ENCODE measurements at places on chromosomes 13 and 19.
A peak's percentile ranks its signal among the peaks of the same experiment; 100 is the strongest.

DNA sequence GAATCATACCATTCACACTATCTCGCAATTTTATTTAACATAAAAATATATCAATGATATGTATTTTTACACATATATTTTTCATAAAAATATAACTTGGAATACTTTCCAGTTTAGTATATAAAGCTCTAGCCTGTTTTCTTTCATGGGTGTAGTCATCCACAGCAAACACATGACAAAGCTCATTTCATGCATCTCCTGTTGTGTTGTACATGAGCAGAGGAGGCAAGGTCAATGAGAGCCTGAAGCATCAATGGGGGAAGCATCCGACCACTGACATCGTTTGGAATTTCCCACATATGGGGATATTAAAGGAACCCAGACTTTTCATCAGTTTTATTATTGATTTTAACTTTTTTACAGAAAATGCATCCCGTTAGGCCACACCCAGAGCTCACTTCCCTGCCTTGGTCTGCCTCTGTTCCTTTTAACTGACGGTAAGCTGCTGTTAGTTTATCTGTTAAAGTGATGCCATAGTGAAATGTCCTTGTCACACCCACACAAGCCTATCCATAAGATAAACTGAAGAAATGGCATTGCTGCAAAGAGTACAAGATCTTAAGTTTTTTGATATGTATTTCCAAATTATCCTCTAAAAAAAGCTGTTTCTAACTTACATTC lies 44.0 kb downstream of the MIPEP start:
- H3K27me3 ChIP-seq: no peaks in the 10 kb centered on the region
- H3K36me3 ChIP-seq: no peaks in the 10 kb centered on the region
- no peak overlapping the region for H3K27ac ChIP-seq
- no peak overlapping the region for H3K4me3 ChIP-seq
- H3K4me1 ChIP-seq: 0 out of 2 replicates have a peak, but pooled peaks cover 5% of the 10 kb centered on the region

DNA sequence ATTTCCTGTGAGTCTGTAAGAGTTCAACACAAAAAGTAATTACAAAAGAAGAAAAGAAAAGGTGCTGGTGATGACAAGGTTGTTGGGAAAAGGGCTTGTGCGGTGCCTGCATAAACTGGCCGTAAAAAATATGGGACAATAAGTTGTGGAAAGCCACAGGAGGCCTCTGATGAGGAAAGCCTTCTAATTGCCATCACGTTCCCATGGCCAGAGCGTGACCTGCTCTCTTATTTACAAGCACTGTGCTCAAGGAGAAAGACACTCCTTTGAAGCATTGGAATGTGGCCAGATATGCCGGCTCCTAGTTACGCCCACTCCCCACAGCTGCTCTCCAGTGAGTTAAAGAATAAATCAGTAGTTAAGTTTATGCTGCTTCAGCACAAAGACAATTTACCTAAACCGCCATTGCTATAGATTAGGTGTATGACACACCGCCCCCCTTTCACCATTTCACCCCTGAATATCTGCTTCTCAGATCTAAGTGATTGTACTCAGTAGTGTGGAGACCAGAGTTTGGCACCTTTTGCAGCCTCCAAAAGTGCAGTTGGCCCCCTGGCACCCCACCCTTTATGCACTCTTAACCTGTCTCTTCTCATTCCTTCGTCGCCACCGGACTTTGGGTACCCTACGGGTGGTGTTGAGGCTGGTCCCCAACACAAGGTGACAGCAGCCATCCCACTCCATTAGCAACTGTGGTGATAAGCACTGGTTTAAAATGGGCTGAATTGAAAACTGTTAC lies 8.1 kb upstream of the PGLYRP1 start:
- H3K36me3 ChIP-seq: no peaks in the 10 kb centered on the region
- no peak overlapping the region for H3K27ac ChIP-seq
- no peak for DNase-seq

DNA sequence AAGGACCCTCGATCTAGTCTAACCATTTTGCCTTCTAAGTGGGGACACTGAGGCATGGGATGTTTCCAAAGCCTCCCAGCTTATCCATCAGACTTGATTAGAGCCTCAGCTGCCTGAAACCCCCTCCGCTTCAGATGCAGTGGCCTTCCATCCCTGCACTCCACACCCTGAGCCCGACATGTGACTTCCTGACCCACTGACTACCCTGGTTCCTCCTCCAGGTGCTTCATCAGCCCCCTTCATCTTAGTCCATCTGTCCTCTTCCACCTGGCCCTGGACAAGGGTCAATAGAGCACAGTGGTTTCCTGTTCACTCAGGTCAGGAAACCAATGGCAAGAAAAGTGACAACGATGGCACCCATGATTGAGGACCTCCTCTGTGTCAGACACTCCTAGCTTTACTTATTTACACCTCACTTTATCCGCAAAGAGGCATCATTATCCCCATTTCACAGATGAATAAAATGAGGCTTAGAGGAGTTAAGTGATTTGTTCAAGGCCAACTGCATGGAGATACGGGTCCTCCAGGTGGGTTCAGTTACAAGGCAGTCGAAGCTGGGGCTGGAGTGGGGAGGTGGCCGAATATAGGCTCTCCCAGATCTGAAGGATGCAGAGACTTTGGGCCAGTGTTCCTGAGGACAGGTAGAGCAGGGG lies 81.6 kb upstream of the TM9SF2 start:
- no peaks in the 10 kb centered on the region for H3K4me1 ChIP-seq
- H3K4me3 ChIP-seq: no peak overlapping the region
- DNase-seq: no peak
- peaks cover 4% of the 10 kb centered on the region for H3K27me3 ChIP-seq

GRCh38 chr13:92487238-92487637 lies 739.4 kb upstream of the GPC6 start:
- H3K4me1 ChIP-seq: no peaks in the 10 kb centered on the region
- H3K36me3 ChIP-seq: no peaks in the 10 kb centered on the region
- H3K27me3 ChIP-seq: no peaks in the 10 kb centered on the region

- H3K27me3 ChIP-seq: no peaks in the 10 kb centered on the region
- peak overlapping the region; percentile 98 for H3K4me3 ChIP-seq
- peak; percentile 51 for DNase-seq
- no peaks in the 10 kb centered on the region for H3K36me3 ChIP-seq
- peak overlapping the region; percentile 65 for H3K27ac ChIP-seq
Observed at GRCh38 chr13:74134777-74135325, 647 bp upstream of the KLF12 start.

GRCh38 chr19:926589-927350 lies 935 bp downstream of the ARID3A start:
- H3K36me3 ChIP-seq: no peaks in the 10 kb centered on the region
- H3K27ac ChIP-seq: no peak overlapping the region
- H3K4me3 ChIP-seq: peak overlapping the region; percentile 81

DNA sequence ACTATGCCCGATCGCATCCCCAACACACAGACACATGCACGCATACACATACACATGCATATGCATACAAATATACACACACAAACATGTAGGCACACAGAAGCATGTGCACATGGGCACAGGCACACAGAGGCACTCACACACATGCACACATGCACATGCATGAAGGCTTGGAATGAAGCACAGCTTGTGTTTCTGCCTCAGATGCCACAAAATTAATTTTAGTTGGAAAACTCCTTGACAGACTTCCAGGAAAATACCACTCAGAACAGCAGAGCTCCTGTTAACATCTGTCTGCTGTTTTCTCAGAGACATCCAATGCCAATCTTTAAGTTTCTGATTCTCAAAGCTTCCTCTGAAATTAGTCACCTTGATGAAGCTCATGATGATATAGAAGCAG lies 532.7 kb downstream of the RFC3 start:
- DNase-seq: no peak
- H3K27ac ChIP-seq: no peak overlapping the region
- H3K4me1 ChIP-seq: peaks cover 39% of the 10 kb centered on the region
- H3K36me3 ChIP-seq: no peaks in the 10 kb centered on the region

Data from PC-3 (cell line).